ENCODE measurements at places on chromosomes 6 and 20. TPM values are rescaled to one million over a fixed set of nuclear protein-coding genes. Genes with fewer than 3 reads are reported as not detected.

ZNF337 gene
- 7.2 TPM for total RNA-seq

GSTA3 gene
- total RNA-seq, result not detected

LAMA5 gene
- 3.6 TPM for total RNA-seq

SLC17A3 gene
- total RNA-seq, result not detected

ADGRF4 gene
- total RNA-seq, result not detected

- no peak for DNase-seq
- no peaks in the 10 kb centered on the region for H3K27me3 ChIP-seq
- no peak overlapping the region for H3K4me3 ChIP-seq
Measured at GRCh38 chr6:18023891-18024290, 36.5 kb upstream of the KIF13A start.

GRCh38 chr6:47162793-47163192 lies 120.7 kb upstream of the ADGRF1 start:
- H3K27ac ChIP-seq, result no peak overlapping the region
- no peaks in the 10 kb centered on the region for H3K27me3 ChIP-seq
- DNase-seq, result no peak
- H3K4me3 ChIP-seq, result no peak overlapping the region

DNA sequence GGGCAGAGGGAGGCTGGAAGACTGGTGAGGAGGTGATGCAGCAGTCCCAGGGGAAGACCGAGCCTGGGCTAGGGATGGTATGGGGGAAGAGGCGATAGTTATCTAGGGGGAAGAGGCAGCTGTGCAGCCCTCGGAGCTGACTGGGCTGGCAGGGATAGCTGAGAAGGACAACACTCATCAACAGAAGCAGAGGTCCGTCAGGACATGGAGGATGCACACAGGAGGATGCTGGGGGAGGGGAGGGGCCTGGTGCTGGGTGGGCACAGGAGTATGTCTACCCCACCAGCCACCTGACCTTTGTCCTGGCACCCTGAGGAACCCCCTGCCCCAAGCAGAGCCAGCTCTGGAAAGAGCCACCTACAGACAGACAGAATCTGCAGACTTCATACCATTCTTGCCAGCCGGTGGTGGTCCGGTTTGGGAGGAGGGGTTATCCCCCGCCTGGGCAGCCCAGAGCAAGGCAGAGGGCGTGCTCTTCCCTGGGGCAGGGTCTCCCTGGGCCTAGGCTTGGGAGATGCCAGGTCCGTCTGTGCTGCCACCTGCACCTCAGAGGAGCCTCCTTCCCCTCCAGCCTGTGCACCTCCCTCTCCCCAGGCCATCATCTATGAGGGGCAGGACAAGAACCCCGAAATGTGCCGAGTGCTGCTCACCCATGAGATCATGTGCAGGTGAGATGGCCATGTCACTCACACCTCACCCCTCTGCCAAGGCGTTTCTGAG lies 14.9 kb downstream of the EBF4 start:
- H3K4me1 ChIP-seq, result no peaks in the 10 kb centered on the region
- 0 out of 2 replicates have a peak, but pooled peaks cover 3% of the 10 kb centered on the region for H3K27me3 ChIP-seq
- no peaks in the 10 kb centered on the region for H3K36me3 ChIP-seq
- DNase-seq, result peak; percentile 33
- no peak overlapping the region for H3K4me3 ChIP-seq
- no peak overlapping the region for H3K27ac ChIP-seq

GRCh38 chr20:31567380-31567720 lies 37.7 kb upstream of the ID1 start:
- no peak overlapping the region for H3K4me3 ChIP-seq
- no peaks in the 10 kb centered on the region for H3K27me3 ChIP-seq
- peaks cover 52% of the 10 kb centered on the region for H3K36me3 ChIP-seq
- no peak for DNase-seq
- H3K27ac ChIP-seq, result no peak overlapping the region

- DNase-seq, result no peak
- no peak overlapping the region for H3K4me3 ChIP-seq
- H3K27me3 ChIP-seq, result no peaks in the 10 kb centered on the region
- no peaks in the 10 kb centered on the region for H3K36me3 ChIP-seq
Measured at GRCh38 chr6:81767163-81767891, 14.8 kb upstream of the TENT5A start.
